IPS-NIHi11 (cell line): ENCODE measurements at places on chromosomes 2 and 18.

- DNase-seq, result no peak
These were observed 95.2 kb downstream of the ZNF516 start for GRCh38 chr18:76399613-76400391.

DNA sequence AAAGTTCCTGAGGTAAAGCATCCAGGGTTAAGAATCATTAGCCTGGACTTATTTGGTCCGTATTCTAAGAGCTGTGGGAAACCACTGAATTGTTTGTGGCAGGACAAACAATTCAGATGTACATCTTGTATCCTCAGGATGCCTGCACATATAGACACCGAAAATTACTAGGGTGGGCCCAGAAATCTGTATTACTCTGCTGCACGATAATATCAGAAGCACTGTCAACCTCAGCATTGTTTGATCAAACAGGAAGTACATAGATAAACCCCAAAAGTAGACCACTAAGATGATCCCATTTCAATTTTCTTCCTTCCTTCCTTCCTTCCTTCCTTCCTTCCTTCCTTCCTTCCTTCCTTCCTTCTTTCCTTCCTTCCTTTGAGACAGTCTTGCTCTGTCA, 34.2 kb upstream of the SPRED2 start:
- DNase-seq, result no peak

DNA sequence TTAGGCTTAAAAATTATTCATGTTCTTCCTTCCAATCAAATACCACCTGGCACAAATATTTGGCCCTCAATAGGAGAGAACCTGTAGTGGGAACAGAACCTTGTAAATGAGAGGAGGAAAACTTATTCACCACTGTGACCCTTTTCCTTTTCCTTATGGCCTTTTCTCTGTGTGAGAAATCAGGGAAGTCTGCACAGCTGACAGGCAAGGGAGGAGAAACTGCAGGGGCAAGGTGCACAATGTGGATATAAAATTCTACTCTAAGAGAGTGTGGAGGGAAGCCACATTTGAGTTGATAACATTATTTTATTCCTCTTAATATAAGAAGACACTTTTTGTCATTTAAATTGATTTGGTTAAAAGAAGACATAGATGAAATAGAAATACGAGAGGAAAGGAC, 1247.0 kb upstream of the CHAC2 start:
- no peak for DNase-seq

DNA sequence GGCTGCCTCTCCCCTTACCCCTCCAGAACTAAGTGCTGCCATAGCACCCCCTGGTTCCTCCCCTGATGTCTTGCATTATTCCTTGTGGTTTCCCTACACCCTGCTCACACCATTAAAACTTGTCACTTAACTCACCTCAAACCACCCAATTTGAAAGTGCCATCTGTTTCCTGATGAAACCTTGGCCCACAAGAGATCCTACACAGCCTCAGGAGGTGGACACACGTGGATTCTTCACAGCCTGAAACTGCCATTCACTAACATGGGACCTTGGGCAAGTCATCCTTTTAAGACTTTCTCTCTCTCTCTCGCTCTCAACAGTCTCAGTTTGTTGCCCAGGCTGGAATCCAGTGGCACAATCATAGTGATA, 27.5 kb upstream of the FAM124B start:
- no peak for DNase-seq

GRCh38 chr2:11388262-11389051, 44.0 kb upstream of the ROCK2 start:
- DNase-seq, result no peak

- DNase-seq, result no peak
These were observed 24.5 kb upstream of the RAPH1 start for GRCh38 chr2:203559641-203560040.

GRCh38 chr18:28132084-28132483, 44.8 kb downstream of the CDH2 start:
- no peak for DNase-seq
